ENCODE measurements at places on chromosomes 5 and 9. TPM values are rescaled to one million over a fixed set of nuclear protein-coding genes. Genes with fewer than 3 reads are reported as not detected.

Gene ITK
- 319 TPM for total RNA-seq

Gene STOM
- total RNA-seq = 21.0 TPM

Gene ORM2
- not detected for total RNA-seq

Gene C5orf15
- total RNA-seq = 63.7 TPM

Gene CENPK
- total RNA-seq = 78.0 TPM

Gene TIMD4
- total RNA-seq = 5.5 TPM

Gene CCDC180
- 3.4 TPM for total RNA-seq

Gene SLC36A1
- 6.2 TPM for total RNA-seq

Gene STK32A
- total RNA-seq = not detected

Gene NR3C1
- total RNA-seq = 51.3 TPM

Gene ANXA2R
- 2.5 TPM for total RNA-seq

Gene RNF14
- 22.0 TPM for total RNA-seq

Gene MEGF10
- total RNA-seq = not detected

Gene TOR1A
- 52.5 TPM for total RNA-seq

Gene TAS2R1
- total RNA-seq = not detected

Gene PCDHB11
- not detected for total RNA-seq

Gene CDC20B
- total RNA-seq = 0.18 TPM

Gene NUTM2F
- total RNA-seq = not detected

Gene FGF18
- total RNA-seq = 0.16 TPM

Gene HSPA4
- 229 TPM for total RNA-seq

Gene ZDHHC11B
- 0.07 TPM for total RNA-seq

Gene ZNF300
- total RNA-seq = 0.39 TPM
